ENCODE measurements at places on chromosomes 12 and 14.
A peak's percentile ranks its signal among the peaks of the same experiment; 100 is the strongest.

GRCh38 chr14:75368333-75368732, 59.5 kb upstream of the JDP2 start:
- DNase-seq = no peak

DNA sequence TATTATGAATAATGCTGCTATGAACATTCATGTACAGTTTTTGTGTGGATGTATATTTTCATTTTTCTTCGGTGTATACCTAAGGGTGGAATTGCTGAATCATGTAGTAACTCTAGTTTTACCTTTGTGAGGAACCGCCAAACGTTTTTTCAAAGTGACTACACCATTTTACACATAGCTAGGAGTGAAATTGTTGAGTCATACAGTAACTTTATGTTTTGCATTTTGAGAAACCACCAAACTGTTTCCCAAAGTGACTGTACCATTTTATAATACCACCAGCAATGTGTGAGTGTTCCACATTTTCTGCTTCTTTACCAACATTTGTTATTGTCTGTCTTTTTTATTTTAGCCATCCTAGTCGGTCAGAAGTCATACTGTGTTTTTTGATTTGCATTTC, 3.1 kb upstream of the TPH2 start:
- DNase-seq = no peak

- DNase-seq = no peak
Measured at GRCh38 chr14:20659813-20660395, 18.4 kb upstream of the OR6S1 start.

- no peak for DNase-seq
Measured at GRCh38 chr14:21802441-21802840, 128.8 kb upstream of the OR4E1 start.

GRCh38 chr12:59699421-59700152, 103.8 kb downstream of the SLC16A7 start:
- DNase-seq = no peak

GRCh38 chr14:31582286-31582691, 21.1 kb downstream of the NUBPL start:
- no peak for DNase-seq

GRCh38 chr14:99552572-99553216, 51.3 kb downstream of the CCDC85C start:
- no peak for DNase-seq

DNA sequence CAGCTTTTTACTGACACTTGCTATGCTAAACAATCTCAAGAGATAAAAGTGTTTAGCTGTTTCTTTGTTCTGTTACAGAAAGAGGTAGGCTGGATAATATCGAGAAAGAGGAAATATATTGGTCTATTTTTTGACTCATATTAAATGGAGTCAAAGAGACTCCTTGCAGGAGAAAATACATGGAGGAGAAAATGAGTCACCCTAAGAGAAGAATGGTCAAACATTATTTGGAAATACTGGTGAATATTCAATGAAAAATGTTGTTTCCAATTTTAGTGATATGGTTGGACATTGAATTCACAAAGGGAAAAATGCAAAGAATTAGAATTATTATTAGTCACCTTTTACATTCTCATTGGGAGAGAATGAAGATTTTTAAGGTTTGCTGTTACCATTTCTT, 3.2 kb downstream of the KCNJ8 start:
- DNase-seq = no peak

DNA sequence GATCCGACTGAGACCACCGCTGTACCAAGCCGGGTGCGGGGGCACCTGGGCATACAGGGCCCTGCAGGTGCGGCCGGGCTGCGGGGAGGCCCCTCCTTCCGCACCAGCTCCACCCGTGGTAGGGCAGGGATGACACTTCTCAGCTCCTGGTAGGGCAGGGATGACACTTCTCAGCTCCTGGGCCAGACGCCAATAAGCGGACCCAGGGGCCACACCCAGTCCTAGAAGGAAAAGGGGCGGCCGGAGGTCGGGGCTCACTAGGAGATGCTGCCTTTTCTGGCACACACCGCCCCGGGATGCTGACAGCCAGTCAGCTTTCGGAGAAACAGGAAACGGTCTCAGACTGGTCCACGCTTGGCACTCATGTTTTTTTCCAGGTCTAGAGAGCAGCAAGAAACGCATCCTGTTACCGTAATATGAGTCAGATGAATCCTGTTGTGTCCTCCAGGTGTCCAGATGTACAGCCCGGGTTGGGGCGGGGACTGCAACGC, 34.8 kb downstream of the NFKBIA start:
- DNase-seq = peak; percentile 18

- no peak for DNase-seq
Measured at GRCh38 chr14:72856530-72857266, 37.2 kb downstream of the DPF3 start.

- no peak for DNase-seq
Measured at GRCh38 chr14:69615121-69615495, 3.7 kb downstream of the SUSD6 start.

DNA sequence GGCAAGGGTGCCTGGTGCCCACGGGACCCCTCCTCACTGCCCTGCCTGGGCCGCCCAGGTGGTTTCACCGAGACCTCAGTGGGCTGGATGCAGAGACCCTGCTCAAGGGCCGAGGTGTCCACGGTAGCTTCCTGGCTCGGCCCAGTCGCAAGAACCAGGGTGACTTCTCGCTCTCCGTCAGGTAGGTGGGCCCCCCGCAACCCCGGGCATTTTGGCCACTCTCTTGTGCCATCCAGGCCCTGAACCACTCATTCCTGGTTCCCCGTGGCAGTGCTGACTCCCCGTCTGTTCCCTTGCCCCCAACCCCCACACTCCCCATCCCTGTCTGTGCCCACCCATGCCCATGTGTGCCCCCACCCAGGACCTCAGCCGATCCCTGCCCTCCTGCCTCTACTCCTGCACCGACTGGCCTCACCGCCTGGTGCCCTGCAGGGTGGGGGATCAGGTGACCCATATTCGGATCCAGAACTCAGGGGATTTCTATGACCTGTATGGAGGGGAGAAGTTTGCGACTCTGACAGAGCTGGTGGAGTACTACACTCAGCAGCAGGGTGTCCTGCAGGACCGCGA, 480 bp downstream of the PTPN6 start:
- no peak for DNase-seq

- DNase-seq = no peak
Measured at GRCh38 chr12:114685869-114686268, 1.9 kb upstream of the TBX3 start.

DNA sequence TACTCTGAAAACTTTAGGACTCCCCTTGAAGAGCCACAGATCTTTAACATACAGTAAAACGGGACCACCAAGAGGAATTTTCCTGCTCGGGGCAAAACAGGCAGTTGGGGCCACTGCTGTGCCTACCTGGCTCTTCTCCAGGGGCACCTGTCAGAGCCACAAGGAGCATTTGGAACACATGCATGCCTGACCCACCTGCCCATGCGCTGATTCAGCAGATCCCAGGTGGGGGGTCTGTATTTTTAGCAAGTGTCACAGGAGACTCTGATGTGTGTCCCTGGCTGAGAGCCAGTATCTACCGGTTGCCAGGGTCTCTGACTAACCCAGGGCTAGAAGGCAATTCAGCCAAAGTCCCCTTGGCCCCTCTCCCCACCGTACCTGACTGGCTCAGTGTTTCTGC, 6.5 kb downstream of the CTDSP2 start:
- DNase-seq = peak; percentile 14

DNA sequence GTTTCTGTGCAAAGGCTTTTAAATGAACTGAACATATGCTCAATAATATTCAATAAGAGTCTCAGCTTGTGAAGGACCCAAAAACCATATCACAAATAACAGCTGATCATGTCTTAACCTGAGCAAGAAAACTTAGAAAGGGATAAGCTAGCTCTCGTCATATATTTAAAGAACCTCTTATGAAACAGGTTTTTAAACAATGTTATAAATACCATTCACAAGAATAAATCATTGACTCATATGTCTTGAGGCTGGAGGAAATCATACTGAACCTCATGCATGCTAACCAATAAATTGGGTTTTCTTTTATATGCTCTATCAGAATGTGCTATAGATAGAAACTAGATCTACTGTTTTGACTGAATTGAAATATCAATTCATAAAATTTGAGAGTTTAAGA, 426.9 kb downstream of the NOVA1 start:
- no peak for DNase-seq

DNA sequence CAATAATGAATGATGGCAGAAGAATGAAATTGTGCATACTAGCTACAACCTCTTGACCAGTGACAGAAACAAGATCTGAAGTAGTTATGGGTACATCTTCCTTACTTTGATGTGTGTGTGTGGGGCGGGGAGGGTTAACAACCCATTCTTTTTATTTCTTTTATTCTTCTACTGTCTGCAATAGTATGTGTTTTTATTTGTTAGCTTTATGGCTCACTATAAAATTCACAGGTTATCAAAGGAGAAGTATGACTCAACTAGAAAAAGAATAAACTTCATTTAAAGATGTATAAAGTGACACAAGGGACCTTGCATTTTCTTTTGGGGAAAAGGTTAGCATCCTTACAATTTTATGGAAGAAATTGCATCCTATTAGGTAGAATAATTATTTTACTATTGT, 430.5 kb downstream of the DAD1 start:
- no peak for DNase-seq

DNA sequence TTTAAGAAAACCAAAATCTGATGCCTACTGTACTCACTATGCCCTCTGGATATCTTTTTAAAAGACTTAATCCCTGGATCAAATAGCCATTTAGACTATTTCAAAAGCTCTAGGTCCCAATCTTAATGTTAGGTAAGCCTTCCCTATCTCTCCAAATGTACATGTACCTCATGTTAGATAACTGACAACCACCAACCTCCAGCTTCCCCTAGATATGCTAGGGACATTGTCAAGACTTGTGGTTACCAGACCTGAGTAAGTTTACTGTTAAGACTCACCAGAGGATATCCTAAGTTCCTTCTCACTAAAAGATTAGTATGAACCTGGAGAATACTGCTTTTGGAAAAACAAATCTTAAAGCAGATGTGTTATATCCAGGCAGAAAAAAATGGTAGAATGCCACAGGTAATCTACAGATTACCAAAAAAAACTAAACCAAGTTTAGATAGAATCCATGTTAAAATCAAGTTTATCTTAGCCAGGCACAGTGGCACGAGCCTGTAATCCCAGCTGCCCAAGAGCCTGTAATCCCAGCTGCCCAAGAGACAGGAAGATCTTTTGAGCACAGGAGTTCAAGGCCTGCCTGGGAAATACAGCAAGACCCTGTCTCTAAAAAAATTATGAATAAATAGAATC, 9.7 kb downstream of the NAP1L1 start:
- no peak for DNase-seq

DNA sequence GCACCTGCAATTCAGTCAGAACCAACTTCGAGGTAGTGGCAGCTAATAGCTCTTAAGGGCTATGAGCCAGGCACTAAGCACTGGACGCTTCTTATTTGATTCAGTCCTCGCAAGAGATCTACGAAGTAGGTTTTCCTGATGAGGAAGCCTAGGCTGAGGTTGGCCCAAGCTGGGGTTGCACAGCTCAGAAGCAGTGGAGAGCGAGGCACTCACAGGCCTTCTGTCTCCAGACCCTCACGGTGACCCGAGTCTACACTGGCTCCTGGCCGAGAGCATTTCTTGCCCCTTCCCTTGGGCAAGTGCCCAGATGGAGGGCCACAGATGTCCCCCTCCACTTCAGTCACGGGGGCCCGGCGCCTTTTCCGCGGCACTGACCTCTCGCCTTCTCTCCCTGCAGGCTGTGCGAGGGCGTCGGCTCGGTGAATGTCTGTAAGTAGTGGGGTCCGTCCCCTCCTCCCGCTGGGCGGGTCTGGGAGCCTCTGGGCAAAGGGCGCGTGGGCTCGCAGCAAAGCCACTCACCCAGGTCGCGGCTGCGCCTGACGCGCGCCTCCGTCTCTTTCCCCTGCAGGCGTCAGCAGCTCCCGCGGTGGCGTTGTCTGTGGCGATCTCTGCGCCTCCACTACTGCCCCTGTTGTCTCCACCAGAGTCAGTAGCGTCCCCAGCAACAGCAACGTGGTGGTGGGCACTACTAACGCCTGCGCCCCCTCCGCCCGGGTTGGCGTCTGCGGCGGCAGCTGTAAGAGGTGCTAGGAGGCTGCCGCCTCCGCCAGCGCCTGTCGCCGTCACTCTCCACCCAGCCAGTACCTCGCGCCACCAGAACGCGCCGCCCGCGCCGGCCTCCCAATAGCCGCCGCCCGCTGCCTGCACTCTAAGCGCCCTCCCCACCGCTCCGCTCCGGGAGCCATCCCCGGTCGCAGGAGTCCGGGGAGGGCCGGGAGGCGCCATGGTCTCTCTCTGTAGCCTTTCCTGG, 13.1 kb downstream of the KRT83 start:
- DNase-seq = peak; percentile 70

DNA sequence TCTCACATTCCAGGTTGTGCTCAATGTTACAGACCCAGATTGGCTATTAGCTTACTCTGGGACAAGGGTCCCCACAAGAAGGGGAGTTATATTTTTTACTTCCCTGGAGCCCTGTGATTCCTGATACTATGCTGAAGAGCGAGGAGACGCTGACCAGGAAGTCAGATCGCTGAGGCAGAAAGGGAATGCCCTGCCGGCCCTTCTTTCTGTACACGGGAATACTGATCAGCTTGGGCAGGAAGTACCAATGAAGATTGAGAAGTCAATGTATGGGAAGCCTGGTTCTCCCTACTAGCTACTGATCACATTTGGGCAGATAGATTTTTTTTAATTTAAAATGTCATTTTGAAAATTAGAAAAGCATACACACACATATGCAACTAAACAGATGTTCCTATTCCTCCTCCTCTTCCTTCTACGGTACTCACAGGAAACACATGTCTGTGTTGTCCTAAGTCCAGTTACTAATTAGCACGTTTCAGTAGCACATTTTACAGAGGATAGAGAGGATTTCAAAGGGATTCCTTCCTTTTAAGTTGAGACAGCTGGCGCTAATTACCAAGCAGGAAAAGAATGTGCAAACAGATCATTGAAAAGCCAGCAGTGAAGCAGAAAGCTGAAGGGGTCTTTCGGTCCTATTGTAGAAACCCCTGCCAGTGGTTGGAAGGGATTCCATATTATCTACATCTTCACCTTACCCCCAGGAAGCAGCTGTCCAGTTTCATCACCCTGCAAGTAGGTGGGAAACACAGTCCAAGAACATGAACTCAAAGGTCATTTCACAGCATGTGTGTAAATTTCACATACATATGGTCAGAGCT, 292.4 kb downstream of the DUSP6 start:
- DNase-seq = peak; percentile 32

GRCh38 chr12:23564451-23565152, 384.9 kb downstream of the SOX5 start:
- DNase-seq = no peak

GRCh38 chr14:61520576-61520975, 174.7 kb upstream of the HIF1A start:
- DNase-seq = no peak

DNA sequence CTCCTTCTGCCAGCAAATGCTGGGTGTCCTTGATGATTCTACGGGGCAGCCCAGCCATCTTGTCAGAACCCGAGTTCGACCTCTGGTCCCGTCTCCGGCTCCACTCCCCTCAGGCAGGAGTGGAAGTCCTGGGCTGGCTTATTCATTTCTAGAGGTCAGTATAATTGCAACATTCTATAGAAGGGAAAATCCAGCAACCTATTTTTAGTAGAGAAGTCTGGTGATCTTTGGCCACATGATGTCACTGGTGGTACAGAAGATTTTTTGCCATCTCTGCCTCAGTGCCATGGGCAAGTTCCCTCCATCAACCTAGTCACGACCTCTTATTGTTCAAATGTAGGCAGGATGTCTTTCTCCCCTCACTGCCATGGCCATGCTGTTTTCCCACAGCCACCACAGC, 22.4 kb downstream of the OR10G2 start:
- no peak for DNase-seq

Measured in NCI-H1092 treated with DMSO at 0.1 percent for 48 hours (cell line).